ENCODE measurements at places on chromosomes 1 and 21.

GRCh38 chr1:36722871-36723270, 240.2 kb upstream of the CSF3R start:
- DNase-seq, result no peak

DNA sequence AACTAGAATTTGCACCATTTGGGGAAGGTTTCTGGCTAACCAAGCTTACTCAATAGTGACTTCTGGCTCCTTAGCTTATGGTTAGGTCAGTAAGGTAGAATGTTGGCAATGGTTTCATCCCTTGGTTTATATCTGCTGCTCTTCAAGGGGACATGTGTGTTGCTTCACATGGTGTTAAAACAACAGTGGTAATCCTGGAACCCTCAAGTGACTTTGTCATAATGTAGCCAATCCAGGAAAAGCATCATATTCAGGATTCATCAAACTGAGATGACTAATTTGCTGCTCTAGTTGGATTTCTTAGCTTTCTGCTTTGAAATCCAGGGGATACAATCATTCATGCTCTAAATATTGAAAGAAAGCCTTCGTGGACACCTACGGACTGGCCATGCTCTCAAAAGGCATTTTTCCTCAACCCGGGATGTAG, 108.7 kb downstream of the RGL1 start:
- no peak for DNase-seq

DNA sequence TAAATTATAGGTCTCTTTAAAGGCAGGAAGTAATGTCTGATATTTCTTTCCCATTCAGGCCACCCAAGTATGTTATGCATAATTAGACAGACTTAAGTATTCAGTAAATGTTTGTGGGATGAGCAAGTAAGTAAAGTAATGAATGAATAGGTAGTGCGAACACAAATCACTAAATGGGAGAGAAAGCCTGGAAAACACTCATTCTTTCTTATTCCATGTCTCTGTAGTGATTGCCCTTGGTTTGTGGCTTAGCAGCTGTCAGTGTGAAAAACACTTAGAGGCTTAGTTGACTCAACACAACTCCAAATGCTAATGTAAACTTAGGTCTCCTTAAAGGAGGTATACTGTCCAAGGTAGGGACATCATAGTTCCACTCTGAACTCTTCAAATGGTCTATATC, 182.5 kb downstream of the ZC3H11B start:
- peak; percentile 35 for DNase-seq

DNA sequence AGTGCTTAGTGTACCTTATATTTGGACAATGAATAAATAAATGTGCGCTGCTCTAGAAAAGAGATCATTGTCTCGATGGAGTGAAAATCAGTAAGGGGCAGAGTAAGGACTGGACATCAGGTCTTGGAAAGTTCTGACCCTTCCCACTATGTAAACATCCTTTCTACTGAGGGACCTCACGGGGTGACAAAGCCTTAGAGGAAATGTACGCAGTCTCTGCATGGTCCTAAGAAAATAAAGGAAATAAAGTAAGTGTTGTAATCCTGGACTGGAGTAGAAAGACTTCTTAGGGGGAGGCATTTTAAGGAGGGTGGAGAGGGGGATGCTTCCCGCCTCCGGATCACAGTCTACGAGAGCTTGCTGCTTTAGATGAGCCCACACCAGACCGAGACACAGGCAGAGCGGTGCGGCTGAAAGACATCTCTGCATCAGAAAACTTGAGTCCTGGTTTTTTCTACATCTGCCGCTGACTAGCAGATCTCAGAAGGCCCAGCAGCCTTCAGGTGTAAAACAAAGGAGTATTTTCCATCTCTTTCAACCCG, 22.3 kb upstream of the GPR137B start:
- DNase-seq, result no peak

- DNase-seq, result no peak
Measured at GRCh38 chr1:63836374-63836773, 62.6 kb downstream of the ROR1 start.

- DNase-seq, result no peak
Measured at GRCh38 chr1:19563324-19564097, 78.2 kb upstream of the CAPZB start.

GRCh38 chr1:109919303-109919702, 8.7 kb downstream of the CSF1 start:
- no peak for DNase-seq

- DNase-seq, result no peak
Measured at GRCh38 chr1:220250681-220251080, 21.6 kb downstream of the RAB3GAP2 start.

- peak; percentile 17 for DNase-seq
Measured at GRCh38 chr21:31557421-31558188, 101.9 kb upstream of the SOD1 start.

GRCh38 chr1:150981177-150981804, 801 bp upstream of the ANXA9 start:
- DNase-seq, result no peak

- DNase-seq, result no peak
Measured at GRCh38 chr1:97252925-97253324, 531.3 kb downstream of the PTBP2 start.

GRCh38 chr1:91529856-91530255, 29.2 kb downstream of the CDC7 start:
- DNase-seq, result no peak

DNA sequence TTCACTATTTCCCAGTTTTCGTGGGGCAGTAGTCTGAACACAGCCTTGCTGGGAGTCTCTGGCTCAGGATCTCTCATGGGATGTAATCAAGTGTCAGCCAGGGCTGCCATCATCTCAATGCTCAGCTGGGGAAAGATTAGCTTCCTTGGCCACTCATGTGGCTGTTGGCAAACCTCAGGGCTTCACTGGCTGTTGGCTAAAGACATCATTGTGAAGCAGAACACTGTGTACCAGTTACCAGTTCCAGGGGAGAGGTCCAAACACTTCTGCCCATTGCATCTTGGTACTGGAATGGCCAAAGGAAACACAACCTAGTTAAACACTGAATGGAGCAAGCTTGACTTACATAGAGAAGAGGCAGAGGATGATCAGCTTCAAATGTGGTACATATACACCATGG, 33.7 kb downstream of the AADACL4 start:
- no peak for DNase-seq

- DNase-seq, result no peak
Measured at GRCh38 chr1:2335721-2336455, 55.5 kb downstream of the MORN1 start.

DNA sequence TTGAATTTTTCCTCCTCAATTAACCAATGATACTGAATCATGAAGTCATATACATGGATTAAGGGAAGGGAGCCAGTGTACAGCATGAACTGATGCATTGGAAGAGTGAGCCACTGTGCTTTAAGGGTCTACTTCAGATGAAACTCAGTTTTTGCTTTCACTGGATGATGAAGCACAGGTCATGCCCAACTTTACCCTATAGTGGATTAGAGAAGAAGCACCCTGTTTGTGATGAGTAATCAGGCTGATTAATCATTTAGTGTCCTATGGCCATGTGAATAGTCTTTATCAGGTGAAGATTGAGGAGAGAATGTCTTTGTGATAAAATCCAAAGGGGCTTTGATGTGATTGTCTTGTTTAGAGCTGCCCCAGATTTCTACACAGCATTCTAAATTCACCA, 24.7 kb upstream of the LAMC1 start:
- DNase-seq, result no peak

GRCh38 chr1:65167586-65168242, 19.7 kb downstream of the AK4 start:
- DNase-seq, result no peak

GRCh38 chr1:111723871-111724270, 15.3 kb downstream of the INKA2 start:
- no peak for DNase-seq

GRCh38 chr1:208525417-208525816, 281.2 kb upstream of the PLXNA2 start:
- no peak for DNase-seq

- DNase-seq, result no peak
Measured at GRCh38 chr1:37724575-37724974, 32.3 kb downstream of the CDCA8 start.

DNA sequence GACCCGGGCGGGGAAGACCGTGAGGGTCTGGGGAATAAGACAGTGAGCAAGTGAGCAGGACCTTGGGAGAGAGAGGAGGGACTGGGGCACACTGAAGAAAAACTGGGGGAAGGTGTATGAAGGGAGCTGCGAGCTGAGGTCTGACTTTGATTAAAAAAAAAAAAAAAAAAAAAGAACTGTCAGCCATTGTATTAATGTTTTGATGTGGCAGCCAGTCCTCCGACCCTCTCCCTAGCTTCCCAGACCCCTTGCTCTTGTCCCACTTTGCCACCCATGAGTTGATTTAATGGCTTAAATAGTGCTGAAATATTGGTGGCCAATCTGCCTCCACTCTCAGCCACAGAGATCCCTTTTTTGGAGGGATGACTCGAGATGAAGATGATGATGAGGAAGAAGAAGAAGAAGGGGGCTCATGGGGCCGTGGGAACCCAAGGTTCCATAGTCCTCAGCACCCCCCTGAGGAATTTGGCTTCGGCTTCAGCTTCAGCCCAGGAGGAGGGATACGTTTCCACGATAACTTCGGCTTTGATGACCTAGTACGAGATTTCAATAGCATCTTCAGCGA, 652 bp downstream of the HAX1 start:
- no peak for DNase-seq
